Chondrocyte (in vitro differentiated cells): ENCODE measurements at places on chromosomes 3 and 15.

GRCh38 chr15:52737720-52738119 is 52.4 kb downstream of the ONECUT1 start:
- DNase-seq, result no peak

DNA sequence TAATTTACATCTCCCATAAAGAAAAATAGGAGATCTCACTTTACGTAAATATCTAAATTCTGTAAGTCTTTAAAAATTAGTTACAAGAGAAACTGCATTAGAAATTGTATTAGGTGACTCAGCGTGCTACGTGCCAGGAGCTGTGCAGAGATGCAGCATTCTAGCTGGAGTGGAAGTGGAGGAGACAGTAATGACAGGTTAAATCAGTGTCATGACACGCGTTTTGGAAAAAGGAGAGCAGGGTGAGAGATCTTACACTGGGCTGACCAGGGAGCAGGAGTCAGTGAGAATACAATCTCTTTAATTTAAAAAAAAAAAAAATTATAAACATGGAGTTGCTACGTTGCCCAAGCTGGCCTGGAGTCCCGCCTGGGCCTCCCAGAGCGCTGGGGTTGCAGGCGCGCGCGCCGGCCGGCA is 635 bp downstream of the TUBGCP5 start:
- DNase-seq, result no peak

DNA sequence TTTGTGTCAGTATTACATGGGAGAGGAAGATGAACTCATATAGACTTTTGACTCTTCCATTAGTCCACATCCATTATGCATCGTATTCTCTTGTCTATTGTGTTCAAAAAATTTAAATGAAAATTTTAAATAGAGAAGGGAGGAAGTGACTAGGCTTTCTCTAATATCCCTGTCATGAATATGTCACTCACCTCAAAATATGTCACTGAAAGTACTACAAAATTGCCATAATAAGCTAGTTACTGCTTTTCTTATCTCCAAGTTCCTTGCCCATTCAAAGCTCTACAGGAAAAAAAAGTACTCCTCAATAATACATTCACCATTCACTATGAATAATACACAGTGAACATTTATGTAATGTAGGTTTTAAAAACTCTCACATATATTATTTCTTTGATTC is 22.3 kb upstream of the GHSR start:
- no peak for DNase-seq

DNA sequence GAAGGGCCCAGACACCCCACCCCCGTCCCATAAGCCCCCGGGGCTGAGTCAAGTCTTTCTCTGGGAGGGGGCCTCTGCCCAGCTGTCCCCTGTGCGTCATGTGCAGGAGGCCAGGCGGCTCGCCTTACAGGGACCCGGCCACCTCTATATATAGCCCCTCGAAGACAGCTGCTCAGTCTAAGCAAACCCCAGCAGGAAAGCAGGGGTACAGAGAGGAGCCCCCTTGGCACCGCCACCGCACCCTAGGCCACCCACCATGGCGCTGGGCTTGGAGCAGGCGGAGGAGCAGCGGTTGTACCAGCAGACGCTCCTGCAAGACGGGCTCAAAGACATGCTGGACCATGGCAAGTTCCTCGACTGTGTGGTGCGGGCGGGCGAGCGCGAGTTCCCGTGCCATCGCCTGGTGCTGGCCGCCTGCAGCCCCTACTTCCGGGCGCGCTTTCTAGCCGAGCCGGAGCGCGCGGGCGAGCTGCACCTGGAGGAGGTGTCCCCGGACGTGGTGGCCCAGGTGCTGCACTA is at the start of gene KLHL40:
Gene KLHL40 (plus strand): TSS at position 175 of the 519 bp plus-strand sequence. CDS start 82 bp downstream, at position 257.
- DNase-seq, result peak; percentile 95

- no peak for DNase-seq
Observed at GRCh38 chr3:20836801-20837200, 650.8 kb upstream of the SGO1 start.

DNA sequence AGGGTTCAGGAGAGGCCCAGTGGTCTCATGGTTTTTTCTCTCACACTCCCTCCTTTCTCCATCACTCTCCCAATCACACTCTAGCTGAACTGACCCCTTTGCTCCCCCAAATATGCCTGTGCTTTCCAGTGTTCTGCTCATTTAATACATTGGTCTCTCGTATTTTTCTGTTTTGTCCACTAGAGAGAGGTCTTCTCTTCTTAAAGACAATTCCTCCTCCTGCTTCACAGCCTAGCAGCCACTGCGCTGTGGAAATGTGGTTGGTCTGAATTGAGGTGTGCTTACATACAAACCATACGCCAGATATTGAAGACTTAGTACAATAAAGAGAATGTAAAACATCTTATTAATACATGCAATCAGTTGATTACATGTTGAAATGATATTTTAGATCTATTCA is 60.6 kb upstream of the XCR1 start:
- no peak for DNase-seq

GRCh38 chr3:49397470-49397869 is 14.3 kb downstream of the RHOA start:
- no peak for DNase-seq

DNA sequence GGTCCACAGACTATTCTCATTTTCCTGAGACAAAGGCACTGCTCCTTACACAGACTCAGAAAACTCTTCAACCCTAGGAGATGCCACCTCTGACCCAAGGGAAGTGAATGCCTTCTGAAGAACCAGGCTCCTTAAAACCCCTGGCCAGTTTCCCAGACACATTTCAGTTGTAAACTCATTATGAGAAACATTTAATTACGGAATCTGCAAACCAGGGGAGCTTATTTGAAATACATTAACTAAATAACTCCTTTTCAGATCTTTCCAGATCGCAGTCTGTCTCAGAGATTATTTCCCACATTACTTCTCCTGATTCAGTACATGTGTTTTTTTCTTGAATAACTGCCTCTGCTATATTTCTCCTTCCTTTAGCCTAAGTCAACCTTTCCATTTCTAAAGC is 17.6 kb downstream of the MYO5A start:
- DNase-seq, result no peak
